Sigmoid colon (tissue), 7 donors: ENCODE measurements at places on chromosomes 4 and X. TPM values are rescaled to one million over a fixed set of nuclear protein-coding genes. Genes with fewer than 3 reads are reported as not detected.

The SUPT20HL2 gene
- not detected for total RNA-seq

The LIMCH1 gene
- total RNA-seq, result 26.0 TPM

The HSFX2 gene
- total RNA-seq, result not detected

The NXF2B gene
- not detected for total RNA-seq

The LUZP4 gene
- not detected for total RNA-seq

The NUP62CL gene
- not detected for total RNA-seq

The CNKSR2 gene
- total RNA-seq, result 3.3 TPM

The NUDT11 gene
- total RNA-seq, result 3.3 TPM

The NLGN4X gene
- total RNA-seq, result 4.6 TPM

The RRH gene
- not detected for total RNA-seq

The EVC2 gene
- total RNA-seq, result 13.2 TPM

The HMX1 gene
- not detected for total RNA-seq

The LONRF3 gene
- 26.8 TPM for total RNA-seq

The ARMCX4 gene
- total RNA-seq, result 13.2 TPM

DNA sequence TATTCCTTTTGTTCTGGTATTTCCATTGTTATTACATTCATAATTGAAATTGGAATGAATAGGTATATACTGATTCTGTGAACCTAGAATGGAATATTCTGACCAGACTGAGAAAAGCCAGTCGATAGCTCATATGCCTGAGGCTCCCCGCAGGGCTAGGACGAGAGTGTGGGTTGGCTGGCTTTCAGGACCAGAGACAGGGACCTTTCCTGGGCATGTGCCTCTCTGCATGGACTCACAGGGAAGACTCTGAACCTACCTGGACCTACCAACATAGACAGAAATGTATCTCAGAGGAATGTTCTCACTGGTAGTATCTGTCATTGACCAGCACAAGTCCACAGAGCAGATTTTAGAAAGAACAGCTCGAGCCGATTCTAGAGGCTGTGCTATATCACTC, 214.6 kb downstream of the FRMPD4 start:
- DNase-seq, result no peak

DNA sequence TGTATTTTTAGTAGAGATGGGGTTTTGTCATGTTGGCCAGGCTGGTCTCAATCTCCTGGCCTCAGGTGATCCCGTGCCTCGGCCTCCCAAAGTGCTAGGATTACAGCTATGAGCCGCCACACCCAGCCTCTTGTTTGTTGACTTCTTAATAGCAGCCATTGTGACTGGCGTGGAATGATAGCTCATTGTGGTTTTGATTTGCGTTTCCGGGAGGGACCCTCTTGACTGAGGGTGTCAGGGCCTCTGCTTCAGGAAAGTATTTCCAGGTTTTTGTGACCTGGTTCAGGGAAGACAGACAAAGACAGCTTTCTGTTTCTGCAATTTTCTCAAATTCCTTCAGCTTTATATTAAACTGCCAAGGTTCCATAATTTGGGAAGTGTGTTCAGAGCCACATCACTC, 15.1 kb downstream of the CSF2RA start:
- DNase-seq, result no peak

GRCh38 chr4:46196086-46196485, 72.2 kb upstream of the GABRG1 start:
- no peak for DNase-seq

- no peak for DNase-seq
Observed at GRCh38 chr4:53653484-53654053, 62.3 kb upstream of the LNX1 start.

- DNase-seq, result no peak
Observed at GRCh38 chr4:168836490-168836889, 173.6 kb downstream of the CBR4 start.

DNA sequence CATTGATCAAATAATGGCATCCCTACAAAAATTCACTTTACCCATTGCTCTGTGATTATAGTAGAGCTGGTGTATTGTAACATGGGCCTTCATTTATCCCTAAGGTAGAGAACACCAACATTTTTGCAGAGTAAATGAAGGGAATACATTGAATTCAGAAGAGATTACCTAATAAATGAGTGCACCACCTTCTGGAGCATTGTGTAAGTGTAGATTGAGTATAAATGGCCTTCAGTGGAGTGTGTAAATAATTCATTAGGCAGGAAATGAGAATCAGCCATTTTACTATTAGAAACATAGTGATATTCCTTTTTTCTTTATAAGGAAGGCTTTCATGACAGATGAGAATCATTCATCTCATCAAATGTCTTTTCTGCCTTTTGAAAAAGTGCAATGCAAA, 155.8 kb downstream of the FAM47B start:
- no peak for DNase-seq

DNA sequence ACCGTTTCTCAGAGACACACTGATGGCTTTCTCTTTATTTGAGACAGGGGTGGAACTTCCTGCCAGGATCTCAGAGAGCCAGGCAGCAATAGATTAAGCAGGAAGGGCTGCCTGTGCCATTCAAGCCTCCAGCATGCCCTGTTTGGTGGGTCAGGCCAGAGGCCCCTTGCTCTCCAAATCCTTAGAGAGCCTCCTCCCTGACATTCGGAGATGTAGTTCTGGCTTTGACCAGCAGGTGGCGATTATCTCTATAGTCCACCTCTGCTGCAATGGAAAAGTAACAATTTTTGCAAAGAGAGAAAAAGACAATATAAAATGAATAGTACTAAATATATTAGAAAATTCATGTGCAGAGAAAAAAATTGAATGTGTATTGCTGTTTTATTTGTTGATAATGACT, 93.9 kb downstream of the NXF2B start:
- DNase-seq, result peak; percentile 75

- no peak for DNase-seq
Observed at GRCh38 chr4:15774020-15774420, 4.1 kb upstream of the CD38 start.

DNA sequence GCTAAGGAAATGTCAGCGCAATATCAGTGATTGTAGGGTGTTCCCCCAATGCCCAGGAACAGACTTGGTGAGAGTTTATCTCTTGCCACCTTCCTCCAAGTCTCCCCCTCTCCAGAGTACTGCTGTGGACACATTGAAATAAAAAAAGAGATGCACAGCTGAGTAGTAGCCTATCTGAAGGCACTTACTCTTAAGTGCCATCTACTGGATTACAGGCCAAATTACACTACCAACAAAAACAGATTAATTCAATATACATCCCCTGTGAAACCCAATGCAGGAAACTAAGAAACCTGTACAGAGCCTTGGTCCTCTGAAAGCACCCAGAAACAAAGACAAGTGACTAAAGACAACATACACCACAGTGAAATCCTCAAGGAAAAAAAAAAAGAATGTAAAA, 460.3 kb downstream of the ZIC3 start:
- no peak for DNase-seq

GRCh38 chr4:100466501-100466900, 51.3 kb downstream of the EMCN start:
- DNase-seq, result no peak

- DNase-seq, result no peak
Observed at GRCh38 chrX:72312311-72312940, 6.7 kb upstream of the CITED1 start.

DNA sequence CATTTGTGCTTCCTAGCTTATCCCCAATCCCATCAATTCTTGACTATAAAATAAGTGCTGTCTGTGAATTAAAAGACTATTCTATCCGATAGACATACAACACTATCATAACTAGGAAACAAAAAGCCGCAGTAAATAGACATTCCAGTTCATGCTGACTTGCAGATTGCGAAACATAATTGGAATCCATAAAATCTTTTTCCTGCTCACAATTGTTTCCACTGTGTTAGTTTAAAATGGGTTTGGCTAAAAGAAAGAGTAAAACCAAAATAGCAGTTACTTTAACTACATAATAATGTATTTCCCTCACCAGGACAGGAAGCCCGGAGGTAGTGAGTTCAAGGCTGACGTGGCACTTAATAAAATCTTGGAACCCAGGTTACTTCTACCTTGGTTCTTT, 17.2 kb downstream of the SMIM31 start:
- DNase-seq, result no peak

DNA sequence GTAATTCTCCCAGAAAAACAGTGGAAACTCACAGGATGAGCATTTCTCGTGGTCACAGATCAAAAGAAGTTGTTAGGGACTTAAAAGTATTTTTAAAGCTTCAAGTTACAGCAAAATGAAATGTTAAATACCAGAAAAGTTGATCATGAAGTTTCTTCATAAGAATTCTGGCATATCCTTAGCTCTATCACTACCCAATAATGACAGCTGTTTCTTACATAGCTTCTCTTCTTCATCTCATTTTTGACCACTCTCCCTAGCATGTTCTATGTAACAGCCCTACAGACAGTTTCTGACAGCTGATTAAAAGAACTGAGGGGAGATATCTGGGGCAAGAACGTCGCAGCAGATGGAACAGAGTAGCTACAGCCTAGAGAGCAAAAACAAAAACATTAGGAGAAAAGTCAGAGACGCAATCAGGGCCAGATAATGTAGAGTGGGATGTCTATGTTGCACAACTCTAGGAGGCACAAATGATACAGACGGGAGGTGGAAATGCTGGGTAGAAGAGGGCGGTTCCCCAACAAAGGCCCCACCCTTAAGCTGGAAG, 108.7 kb downstream of the CORIN start:
- no peak for DNase-seq

GRCh38 chrX:133747196-133747595, 238.2 kb downstream of the GPC3 start:
- DNase-seq, result no peak

GRCh38 chr4:37447886-37448285, 203.3 kb downstream of the NWD2 start:
- no peak for DNase-seq

DNA sequence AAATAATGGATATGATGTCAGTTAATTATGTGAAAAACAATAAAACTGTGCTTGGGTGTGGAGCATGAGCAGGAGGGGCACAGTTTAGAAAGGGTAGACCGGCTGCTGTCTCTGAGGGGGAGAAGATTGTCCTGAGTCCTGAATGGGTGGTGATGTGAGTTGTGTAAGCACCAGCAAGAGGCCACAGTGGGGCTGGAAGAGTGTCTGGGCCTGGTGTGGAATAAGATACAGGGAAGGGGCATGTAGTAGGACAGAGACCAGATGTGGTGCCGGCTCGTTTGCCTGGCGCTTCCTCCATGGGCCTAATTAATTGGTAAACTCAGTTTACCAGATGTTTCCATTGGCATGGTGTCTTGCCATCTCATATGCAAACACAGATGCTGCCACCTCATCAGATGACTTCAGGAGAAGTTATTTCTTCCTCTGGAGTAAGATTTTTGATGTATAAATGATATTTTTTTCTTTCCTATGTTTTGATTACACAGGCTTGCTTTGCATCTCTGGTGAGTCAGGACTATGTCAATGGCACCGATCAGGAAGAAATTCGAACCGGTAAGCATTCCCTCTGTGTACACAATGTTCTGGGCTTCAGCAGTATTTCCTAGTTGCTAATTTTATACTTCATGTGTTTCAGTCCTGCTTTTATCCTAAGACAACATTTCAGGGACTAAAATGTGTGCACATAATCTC, 5.1 kb downstream of the MED28 start:
- DNase-seq, result no peak

- no peak for DNase-seq
Observed at GRCh38 chr4:119135721-119136121, at the start of gene MYOZ2. MYOZ2 (plus strand) TSS chr4:119135832; CDS start chr4:119136526, 694 bp downstream.

DNA sequence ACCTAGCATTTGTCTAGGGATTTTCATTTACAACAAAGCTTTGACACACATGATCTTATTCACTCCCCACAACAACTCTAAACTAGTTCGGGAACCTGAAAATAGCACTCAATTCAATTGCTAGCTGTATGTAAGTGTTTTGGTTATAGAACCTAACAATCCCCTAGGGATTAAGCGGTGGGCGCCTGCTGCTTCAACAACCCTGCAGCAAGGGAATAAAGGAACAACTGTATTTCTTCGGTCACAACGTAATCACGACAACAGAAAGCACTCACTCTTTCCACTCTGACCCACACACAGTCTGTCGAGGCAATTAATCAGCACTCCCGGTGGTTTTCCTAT, 674 bp upstream of the DIAPH2 start:
- DNase-seq, result no peak

DNA sequence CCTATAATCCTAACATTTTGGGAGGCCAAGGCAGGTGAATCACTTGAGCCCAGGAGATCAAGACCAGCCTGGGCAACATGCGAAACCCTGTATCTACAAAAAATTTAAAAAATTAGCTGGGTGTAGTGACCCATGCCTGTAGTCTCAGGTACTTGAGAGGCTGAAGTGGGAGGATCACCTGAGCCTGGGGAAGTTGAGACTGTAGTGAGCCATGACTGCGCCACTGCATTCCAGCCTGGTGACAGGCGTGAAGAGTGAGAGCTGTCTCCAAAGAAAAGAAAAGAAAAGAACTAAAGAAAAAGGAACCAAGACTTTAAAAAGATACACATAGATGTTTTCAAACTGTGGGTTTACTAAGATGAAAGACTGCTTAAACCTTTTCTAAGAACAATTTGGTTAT, 129.0 kb downstream of the SPCS3 start:
- no peak for DNase-seq

DNA sequence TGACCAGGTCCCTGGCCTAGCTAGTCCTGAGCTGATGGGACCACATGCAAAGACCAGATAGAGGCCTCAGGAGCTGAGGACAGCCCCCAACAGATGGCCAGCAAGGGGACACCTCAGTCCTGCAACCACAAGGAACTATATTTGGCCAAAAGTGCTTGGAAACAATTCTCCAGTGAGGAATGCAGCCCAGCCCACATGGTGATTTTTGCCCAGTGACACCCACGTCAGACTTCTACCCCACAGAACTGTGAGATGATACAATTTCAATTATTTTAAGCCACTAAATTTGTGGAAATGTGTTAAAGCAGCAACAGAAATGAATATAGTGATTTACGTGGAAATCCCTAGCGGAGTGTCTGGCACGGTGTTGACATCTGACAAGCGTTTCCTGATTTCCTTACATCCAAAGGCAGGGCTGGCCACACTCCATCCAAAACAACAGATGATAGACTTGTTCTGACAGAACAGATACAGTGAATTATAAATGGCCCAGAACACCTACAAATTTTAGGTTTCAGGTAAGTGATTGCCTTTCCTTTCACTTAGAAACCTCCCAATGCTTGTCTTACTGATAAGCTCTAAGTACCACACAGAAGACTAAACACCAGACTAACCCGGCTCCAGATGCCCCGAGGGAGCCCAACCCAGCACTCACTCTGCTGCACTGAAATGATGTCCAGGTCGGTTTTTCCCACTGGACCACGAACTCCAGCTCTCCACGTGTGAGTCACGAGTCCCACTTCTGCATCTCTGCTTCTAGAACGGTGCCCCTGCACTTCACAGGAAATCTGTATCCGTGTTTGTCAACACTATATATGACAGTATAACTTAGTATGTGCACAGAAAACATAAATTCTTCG, 5.8 kb downstream of the AFAP1 start:
- peak; percentile 49 for DNase-seq

DNA sequence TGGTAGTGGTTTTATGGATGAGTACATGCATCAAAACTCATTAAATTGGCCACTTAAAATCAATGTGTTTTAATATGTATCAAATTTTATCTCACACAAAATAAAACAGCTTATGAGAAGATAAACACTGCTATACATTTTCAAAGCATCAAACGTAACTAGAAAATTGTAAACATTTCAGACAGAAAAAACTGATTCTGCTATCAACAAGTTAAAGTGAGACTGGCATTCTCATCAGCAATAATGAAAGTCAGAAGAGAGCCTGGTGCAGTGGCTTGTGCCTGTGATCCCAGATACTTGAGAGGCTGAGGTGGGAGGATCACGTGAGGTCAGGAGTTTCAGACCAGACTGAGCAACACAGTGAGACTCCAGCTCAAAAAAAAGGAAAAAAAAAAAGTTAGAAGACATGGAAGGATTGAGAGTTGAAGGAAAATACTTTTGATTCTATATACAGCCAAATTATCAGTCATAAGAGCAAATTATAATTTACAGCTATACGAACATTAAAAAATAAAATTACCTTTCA, 2.9 kb downstream of the TBCK start:
- DNase-seq, result no peak
